ENCODE measurements at places on chromosomes 12 and 14. TPM values are rescaled to one million over a fixed set of nuclear protein-coding genes. Genes with fewer than 3 reads are reported as not detected.

- peak; percentile 37 for DNase-seq
Observed at GRCh38 chr14:51507906-51508511, 143.7 kb upstream of the FRMD6 start.

DNA sequence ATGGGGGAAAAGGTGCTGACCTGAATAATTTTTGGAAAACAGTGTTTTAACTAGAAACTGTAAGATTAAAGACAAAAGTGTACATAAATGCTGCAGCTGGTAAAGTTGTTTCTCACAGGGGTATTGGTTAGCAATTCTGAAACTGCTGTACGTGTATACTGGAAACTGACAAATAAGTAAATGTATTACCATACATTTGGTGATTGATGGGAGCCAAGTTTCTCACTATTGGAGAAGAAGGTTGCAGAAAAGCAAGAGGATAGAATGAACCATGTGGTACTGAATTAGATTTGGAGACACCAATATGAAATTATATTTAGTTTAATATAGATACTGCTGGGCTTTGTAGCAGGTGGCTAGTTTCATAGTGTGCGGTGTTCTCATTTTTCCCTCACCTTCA lies 19.6 kb upstream of the FBXO33 start:
- DNase-seq = no peak

DNA sequence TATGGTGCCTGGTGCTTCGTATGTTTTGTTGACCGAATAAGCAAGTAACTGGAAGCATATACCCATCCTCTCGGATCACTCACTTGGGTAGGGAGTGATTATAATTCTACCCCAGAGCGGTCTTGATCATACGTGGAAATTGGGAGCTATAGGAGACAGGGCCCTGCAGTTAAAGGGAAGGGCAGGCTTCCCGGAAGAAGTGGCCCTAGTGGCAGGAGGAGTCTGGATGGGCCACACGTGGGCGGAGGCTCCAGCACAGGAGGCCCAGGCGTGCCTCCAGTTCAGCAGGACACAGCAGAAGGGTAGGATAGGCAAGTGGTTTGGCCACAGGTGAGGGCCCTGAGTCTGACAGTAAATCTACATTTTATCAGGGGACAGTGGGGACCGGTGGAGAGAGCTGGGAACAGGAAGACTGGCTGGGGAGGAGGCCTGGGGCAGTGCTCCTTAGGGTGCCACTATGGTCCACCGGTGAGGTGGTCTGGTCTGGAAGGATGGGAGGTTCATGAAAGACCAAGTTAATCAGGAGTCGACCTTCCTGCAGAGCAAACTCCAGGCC lies 23.5 kb upstream of the YY1 start:
- no peak for DNase-seq

GRCh38 chr12:123997033-123997822 lies 24.2 kb downstream of the ZNF664 start:
- no peak for DNase-seq

GRCh38 chr12:115873451-115874082 lies 403.9 kb downstream of the MED13L start:
- DNase-seq = no peak

- DNase-seq = peak; percentile 63
Observed at GRCh38 chr12:46219877-46220655, 48.8 kb downstream of the SLC38A1 start.

DNA sequence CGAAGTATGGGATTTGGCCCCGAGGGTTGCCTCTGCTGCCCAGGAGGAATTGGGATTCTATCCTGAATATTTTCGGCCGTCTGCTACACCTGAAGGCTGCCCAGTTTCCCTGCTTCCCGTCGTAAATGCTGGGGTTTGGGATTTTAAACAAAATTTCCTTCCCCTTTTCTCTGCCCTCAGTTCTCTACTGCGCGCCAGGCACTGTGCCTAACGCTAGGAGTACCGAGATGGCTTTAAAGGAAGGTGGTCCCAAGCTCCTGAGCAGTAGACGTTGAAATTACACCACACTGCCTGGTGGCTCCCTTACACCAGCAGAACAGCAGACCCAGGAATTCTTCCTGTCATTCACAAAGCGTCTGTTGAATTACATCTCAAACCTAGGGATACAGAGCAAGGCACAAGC lies 566 bp upstream of the PRDM4 start:
- DNase-seq = no peak

- DNase-seq = no peak
Observed at GRCh38 chr12:54762390-54762789, 91.9 kb upstream of the MUCL1 start.

DNA sequence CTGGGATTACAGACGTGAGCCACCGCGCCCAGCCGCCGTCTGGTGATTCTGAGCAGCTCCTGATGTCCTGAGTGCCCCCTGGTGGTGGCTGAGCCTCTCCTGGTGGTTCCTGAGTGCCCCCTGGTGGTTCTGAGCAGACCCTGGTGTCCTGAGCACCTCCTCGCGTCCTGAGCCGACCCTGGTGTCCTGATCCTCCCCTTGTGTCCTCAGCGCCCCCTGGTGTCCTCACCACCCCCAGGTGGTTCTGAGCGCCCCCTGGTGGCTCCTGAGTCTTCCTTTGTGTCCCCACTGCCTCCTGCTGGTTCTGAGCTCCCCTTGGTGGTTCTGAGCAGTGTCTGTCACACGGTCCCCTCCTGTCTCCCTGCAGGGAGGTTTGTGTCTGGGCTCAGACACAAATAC lies 1304.9 kb downstream of the TMEM121 start:
- DNase-seq = no peak

DNA sequence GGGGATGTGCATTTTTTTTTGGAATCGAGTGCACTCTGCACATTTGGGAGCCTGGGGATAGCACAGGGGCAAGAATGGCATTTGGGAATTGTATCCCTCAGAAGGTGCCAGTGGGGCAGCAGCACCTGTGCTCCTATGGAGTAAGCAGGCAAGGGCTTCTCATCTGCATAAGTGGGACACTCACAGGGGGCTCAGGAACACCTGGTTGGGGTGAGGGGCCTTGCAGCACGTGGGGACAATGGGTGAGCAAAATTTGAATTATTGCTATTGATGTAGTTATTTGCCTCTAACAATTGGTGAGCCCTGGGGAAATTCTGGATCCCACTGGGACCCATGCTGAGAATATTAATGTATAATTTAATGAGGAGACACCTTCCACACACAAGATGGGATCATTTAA lies 274.2 kb downstream of the TTC6 start:
- no peak for DNase-seq

DNA sequence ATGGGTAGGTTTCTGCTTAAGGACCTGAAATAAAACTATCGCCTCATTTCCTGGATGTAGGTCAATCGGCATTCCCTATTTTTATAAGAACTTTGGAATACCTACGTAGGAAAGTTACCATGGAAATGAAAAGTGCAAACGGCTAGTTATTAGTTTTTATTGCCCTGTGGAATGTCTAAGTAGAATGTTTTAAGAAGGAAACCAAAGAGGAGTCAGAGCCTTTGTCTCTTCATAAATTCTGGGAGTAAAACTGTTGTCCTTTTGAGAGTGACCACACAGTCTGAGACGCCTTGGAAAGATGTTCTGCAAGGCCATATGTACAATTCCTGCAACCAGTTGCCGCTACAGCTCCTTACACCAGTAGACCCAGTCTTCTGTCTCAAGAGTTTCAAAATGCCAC lies 176.0 kb upstream of the SEL1L start:
- no peak for DNase-seq

GRCh38 chr14:51006781-51007211 lies 62.5 kb upstream of the PYGL start:
- peak; percentile 90 for DNase-seq

DNA sequence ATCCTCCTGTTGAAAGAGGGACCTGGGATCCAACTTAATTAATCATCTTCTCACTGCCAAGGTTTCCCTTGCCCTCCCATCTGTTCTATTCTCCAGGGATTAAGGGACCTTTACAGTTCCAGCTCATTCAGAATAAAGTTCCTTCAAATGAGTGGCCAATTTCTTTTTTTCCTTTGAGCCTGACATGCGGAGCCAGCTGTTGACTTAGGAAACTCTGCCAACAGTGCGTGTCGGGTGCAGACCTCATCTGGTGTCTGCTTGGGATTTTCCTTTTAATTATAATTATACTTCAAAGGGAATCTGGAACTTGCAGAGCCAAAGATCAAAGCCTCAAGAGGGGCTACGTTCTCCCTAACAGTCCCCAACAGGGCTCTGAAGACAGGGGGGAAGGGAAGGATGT lies 64.8 kb downstream of the CCDC60 start:
- DNase-seq = no peak

- DNase-seq = no peak
Observed at GRCh38 chr12:56013482-56013881, 7.4 kb upstream of the IKZF4 start.

DNA sequence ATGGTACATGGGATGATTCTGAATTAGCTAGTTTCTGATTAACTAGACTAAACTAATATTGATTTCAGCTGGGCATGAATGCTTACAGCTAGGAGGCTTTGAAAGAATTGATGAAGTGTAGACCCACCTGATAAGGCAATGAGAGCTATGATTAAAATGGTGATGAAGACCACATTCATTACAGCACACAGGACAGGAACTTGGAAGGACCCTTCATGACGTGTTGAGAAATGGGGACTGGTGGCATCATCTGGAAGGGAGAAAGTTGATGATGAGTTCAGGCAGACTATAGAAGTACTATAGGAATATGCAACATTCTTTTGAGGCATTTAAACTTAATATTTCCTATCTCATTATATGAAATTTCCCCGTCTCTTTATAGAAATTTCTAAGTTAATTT lies 4.5 kb downstream of the CD69 start:
- DNase-seq = no peak

GRCh38 chr12:92898755-92899154 lies 30.3 kb downstream of the EEA1 start:
- DNase-seq = peak; percentile 7

DNA sequence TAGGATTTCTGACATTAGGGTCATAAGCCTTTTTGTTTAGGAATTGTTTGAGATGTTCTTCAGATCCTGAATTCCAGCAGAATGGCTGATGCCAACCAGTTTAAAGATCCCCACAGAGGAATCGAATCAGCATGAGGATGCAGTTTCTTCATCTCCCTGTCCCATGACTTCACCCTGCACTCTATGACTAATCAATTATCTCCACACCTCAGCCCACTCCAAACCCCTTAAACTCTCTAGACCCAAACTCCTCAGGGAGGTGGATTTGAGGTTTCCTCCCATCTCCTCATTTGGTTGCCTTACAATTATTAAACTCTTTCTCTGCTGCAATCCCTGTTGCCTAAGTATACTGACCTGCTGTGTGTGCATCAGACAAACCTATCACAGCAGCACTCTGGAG lies 86.5 kb upstream of the CRY1 start:
- DNase-seq = peak; percentile 32

DNA sequence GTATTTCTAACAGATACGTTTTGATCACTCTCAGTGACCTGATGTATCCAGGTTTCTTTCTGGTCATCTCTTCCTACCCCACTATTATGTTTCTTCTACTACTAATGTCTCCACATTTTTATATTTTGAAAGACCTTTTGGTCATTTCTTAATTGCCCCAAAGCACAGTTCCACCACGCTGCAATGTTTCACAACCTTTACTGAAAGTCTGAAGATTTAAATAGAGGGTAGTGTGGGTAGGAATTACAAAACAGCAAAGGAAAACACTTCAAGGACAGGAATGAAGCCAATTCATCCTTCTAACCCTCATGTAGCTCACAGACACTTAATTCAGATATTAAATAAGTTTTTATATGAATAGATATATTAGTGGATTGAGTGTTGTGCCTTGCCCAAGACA lies 36.1 kb upstream of the SLC16A7 start:
- DNase-seq = no peak

- DNase-seq = peak; percentile 66
Observed at GRCh38 chr14:76386944-76387782, 11.2 kb downstream of the ESRRB start.

DNA sequence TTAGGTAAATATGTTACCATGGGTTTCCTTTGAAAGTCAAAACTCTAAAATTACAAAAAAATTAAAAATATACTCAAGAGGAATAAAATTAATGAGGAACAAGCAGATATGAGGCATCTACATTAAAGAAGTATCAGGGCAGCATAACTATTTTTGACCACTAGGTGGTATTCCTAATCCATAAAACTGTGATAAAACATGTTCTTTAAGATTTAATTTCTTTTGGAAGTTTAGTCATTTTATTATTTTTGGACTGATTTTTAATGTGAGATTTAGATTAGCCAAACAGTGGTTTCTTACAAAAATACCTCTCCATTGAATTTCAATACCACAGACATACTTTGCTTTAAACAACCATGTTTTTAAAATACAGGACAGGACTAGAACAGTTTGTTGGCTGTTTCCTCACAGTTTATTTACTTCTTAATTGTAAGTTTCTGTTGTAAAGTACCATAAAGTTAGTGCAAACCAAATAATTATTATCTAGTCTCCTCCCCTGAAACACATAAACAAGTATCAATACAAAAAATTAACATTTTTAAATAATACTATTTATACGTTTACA lies 49.8 kb downstream of the NTS start:
- peak; percentile 6 for DNase-seq

The IRAK4 gene
- total RNA-seq = 17.5 TPM

The ZNF385A gene
- total RNA-seq = 0.34 TPM

The BIN2 gene
- total RNA-seq = not detected

The DACT1 gene
- 19.8 TPM for total RNA-seq

The GZMB gene
- total RNA-seq = not detected

The ADGRD1 gene
- total RNA-seq = 15.6 TPM

The AHNAK2 gene
- 10.4 TPM for total RNA-seq

The IL26 gene
- not detected for total RNA-seq

The CIROP gene
- total RNA-seq = not detected

The DIO2 gene
- 3.5 TPM for total RNA-seq

The FAIM2 gene
- total RNA-seq = 0.34 TPM

The OR4N2 gene
- total RNA-seq = not detected
